ENCODE measurements at places on chromosomes 1 and 21.

- no peak for DNase-seq
These were observed 51.2 kb downstream of the DIP2A start for GRCh38 chr21:46509741-46510502.

DNA sequence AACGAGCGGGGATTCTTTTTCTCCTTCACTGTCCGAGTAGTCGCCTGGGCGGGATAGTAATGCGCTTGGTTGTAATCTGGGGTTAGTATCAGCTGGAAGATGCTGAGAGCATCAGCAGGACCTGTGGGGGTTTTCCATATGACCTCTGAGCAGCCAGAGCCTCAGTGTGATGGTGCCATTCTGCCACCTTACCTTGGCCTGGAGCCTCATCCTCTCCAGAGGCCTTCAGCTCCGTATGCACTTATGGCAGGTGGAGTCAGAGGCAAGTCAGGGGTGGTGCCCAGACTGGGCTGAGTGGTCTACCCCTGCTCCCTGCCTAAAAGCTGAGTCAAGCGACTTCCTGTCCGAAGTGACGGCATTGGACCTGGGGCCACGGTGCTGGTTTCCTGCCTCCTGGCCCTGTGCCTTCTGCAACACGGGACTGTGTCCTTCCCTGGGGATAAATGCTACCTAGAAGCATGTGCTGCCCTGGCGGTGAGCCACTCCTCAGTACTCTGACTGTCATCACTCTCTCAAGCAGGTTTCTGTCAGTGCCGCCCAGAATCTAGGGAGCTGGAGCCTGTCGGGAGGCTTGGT lies 24.7 kb downstream of the TENT5C start:
- DNase-seq, result no peak

DNA sequence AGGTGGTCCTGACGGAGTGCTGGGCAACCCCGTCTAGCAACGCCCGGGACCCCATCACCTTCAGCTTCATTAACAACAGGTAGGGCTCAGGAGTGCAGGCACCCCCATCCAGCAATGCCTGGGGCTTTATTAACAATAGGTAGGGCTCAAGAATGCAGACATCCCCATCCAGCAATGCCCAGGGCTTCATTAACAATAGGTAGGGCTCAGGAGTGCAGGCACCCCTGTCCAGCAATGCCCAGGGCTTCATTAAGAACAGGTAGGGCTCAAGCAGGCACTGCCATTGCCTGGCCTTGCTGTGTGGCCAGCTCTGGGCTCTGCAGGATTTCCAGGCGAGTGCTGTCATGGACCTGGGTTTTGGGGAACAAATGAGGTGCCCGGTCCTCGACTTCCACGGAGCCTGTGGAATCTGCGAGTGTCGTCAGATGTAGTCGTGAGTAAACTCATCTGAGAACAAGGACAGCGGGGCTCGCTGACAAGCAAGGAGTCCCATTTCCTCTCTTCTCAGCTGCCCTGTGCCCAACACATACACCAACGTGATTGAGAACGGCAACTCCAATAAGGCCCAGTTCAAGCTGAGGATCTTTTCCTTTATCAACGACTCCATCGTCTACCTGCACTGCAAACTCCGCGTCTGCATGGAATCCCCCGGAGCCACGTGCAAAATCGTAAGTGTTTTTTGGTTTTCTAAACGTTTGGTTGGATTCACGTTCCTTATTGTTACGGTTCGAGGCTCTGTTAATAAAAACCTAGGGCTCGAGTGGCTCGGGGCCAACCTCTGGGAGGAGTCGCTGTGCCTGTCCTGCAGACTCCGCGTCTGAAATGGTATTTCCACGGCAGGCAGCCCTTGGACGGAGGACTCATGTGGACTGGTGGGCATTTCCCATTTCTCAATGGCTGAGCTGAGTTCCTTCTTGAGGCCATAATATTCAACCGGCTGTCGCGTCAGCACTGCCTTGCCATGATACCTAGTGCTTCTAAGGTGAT lies 56.3 kb downstream of the UMODL1 start:
- no peak for DNase-seq

DNA sequence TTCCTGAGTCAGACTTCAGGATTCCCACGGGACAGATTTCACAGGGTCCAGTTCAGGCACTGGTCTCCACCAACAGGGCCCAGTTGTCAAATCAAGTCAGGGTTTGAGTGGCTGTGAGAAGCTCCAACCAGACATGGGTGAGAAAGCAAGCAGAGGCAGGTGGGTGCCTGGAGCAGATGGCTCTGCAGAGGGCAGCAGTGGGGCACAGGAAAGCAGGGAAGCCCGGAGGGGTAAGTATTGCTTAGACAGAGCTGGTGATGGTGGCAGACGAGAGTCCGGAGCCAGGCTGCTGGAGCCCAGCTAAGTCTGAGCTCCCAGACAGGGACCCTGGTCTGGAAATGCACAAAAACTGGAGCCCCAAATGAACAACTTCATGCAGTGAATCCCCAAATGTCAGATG lies 40.4 kb downstream of the RIMS3 start:
- no peak for DNase-seq

GRCh38 chr1:13703558-13704490 lies 3.8 kb downstream of the PRDM2 start:
- no peak for DNase-seq

DNA sequence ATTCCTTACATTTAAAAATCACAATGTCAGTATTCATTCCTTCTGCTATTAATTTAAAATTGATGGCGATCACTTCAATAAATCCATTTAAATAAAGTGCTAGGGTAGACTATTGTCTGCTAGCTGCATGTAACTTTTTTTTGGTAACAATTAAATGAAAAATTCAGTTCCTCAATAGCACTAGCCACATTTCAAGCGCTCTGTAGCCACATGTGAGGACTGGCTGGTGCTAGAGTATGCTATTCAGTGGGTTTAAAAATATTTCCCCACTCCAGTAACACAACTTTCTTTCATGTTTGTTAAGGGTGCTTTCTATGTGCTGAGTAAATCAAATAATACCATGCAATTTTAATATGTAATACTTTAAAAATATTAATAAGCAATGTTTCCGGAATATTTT lies 108.2 kb downstream of the LTN1 start:
- DNase-seq, result no peak

DNA sequence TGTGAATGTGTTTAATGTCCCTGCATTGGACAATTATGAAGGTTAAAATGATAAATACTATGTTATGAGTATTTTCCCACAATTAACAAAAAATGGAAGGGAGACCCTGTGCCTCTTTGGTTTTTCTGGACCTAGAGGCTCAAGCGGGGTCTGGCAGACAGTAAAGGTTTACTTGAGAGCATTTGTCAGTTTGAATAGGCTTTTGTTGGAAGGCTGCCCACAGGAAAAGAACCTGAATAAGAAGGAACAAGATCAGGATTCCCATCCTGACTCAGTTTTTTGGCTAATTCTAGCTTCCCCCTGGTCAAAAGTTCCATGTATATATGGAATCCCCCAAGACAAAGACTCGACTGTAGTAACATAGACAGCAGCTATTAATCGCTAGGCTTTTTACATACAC lies 150.9 kb upstream of the JUN start:
- DNase-seq, result no peak

DNA sequence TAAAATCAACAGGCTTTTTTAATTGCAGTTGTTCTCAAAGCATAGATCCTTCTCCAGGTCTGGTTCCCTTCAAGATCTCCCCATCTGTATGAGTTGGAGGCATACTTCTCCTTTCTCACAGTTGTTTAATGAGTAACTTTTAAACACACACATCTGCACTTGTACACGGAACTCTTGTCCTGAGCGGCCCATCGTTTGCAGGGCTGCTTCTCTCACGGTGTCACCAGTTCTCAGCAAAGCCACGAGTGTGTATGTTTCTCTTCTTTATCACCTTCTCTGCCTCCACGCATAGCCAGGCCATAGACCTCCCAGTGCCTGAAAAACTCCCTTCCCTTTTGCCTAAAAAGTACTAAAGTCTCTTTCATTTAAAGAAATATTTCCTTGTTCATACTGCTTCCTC lies 68.7 kb upstream of the ROR1 start:
- DNase-seq, result no peak

DNA sequence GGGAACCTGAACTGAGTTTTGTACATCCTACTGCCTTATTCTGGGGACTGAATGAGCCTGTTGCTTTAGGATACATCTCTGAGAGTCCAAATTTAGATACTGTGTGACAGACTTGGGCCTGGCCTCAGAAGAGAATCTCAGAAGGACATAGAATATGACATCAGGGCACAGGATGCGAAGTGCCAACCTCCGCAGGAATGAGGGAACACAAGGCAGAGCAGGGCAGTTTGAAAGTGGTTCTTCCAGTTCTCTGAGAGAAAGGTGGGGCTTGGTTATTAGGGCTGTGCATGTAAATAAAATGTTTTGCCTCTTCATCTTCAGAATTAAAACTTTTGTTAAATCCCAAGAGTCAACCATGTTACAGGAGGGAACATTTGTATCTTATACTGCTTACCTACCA lies 23.1 kb downstream of the TRAF5 start:
- no peak for DNase-seq

- no peak for DNase-seq
These were observed 9.4 kb downstream of the KDM5B start for GRCh38 chr1:202798792-202799331.

GRCh38 chr1:8510041-8510823 lies 192.3 kb downstream of the SLC45A1 start:
- DNase-seq, result peak; percentile 49

- DNase-seq, result no peak
These were observed 99.9 kb upstream of the TIAM1 start for GRCh38 chr21:31443736-31444521.

DNA sequence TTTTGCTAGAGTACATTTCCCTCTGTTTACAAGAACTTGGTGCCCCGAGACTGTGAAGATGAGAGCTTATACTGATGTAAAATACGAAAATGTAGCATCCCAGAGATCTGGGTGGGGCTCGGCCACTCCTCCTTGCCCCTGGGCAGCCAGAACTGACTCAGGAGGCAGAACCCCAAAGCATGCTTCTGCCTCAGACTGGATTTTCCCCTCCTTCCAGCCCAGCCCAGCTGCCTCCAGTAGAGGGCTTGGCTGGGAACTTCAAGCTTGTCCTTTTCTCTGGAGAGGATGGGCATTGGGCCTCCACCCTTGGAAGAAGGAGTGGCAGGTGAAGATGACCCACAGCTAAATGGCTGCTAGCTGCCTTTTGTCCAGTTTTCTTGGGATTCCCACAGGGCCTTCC lies 24.3 kb upstream of the BTG2 start:
- DNase-seq, result no peak

- no peak for DNase-seq
These were observed 6.7 kb downstream of the ZBTB7B start for GRCh38 chr1:155009221-155009711.
